ENCODE measurements at places on chromosomes 1 and 21.

DNA sequence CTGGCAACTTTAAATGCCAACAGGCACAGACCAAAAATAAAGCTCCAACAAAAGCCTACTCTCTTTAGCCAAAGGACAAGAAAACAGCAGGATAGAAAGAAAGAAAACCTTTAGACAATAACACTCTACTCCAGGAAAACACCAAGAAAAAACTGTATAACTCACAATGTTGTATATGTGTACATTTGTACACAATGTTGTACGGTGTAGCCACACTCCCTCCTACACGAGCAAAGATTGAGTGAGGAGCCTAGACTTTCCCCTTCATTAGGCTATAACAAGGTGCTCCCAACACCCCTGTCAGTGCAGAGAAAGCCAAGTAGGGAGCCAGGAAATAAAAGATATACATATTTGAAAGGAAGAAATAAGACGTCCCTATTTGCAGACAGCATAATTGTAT lies 24.0 kb downstream of the GJA4 start:
- no peak for DNase-seq

DNA sequence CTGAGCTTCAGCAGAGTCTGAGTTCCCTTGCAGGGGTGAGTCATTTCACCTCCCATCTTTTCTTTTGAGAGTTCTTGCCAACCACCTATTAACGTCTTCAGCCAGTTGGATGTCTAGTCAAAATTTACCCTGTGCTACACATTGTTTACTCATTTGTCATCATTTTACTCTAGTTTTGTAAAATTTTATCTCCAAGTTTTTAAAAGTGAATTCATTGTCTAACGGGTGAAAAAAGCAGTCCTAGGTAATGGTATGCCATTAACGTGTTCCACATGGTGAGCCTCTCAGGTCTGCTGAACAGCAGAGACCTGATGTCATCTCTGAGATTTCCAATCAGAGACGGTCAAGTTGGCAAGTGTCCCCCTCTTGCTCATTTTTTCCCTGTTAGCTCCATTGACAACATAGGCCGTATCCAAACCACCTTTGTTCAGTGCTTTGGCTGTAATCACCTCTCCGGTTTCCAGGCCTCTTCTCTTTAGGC lies 85.4 kb downstream of the TBX15 start:
- peak; percentile 15 for DNase-seq

DNA sequence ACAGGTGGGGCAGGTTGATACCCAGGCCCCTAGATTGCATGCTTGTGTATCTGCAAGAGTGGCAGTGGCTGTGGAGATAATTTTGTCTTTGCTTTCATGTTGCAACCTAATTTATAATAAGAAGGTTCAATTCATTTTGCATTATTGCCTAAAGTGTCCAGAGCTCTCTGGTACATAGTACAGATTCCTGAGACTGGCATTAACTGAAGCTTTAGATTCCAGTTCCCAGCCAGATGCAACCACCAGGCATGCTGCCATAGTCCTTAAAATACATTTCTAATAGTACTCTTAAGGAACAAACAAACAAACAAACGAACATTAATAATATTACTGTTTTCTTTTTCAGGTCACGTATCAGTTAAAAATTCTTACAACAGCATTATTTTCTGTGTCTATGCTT lies 36.9 kb downstream of the SLC35A3 start:
- no peak for DNase-seq

GRCh38 chr1:207309745-207310273 lies 11.7 kb upstream of the CD55 start:
- DNase-seq, result peak; percentile 78

DNA sequence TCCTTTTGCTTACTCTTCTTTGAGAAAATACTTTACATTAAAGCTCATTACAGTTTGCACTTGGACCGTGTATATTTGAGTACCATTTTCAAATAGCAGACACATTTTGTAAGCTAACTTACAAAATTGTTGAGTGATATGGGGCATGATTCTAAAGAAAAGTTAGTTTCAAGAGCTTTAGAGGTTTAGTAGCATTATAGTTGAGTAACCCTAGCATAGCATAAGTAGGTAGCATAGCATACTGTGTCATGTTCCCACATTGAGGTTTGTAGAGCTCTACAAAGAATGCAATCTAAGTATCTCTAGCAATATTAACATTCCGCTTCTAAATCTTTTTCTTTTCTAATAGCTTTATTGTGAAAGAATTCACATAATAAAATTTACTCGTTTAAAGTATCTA lies 92.0 kb downstream of the ITSN1 start:
- DNase-seq, result no peak

- peak; percentile 15 for DNase-seq
Measured at GRCh38 chr1:62508187-62508758, 71.4 kb downstream of the USP1 start.

- no peak for DNase-seq
Measured at GRCh38 chr21:36611379-36611778, 87.5 kb upstream of the SIM2 start.

DNA sequence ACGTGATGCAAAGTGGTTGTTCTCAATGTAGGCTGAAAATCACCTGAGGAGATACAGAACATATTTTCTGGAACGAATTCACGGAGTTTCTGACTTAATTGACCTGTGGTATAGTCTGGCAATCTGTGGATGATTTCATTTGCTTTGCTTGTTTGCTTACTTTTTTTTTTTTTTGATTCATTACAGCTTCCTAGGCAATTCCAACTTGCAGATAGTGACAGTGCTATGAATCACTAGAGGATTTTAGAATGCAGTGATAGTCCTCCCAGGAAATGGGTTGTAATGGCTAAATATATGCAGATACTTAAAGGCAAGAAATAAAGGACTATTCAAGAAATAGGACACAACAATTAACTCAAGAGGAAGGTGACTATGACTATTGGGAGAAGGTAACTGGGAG lies 1378.1 kb upstream of the PRMT6 start:
- no peak for DNase-seq

DNA sequence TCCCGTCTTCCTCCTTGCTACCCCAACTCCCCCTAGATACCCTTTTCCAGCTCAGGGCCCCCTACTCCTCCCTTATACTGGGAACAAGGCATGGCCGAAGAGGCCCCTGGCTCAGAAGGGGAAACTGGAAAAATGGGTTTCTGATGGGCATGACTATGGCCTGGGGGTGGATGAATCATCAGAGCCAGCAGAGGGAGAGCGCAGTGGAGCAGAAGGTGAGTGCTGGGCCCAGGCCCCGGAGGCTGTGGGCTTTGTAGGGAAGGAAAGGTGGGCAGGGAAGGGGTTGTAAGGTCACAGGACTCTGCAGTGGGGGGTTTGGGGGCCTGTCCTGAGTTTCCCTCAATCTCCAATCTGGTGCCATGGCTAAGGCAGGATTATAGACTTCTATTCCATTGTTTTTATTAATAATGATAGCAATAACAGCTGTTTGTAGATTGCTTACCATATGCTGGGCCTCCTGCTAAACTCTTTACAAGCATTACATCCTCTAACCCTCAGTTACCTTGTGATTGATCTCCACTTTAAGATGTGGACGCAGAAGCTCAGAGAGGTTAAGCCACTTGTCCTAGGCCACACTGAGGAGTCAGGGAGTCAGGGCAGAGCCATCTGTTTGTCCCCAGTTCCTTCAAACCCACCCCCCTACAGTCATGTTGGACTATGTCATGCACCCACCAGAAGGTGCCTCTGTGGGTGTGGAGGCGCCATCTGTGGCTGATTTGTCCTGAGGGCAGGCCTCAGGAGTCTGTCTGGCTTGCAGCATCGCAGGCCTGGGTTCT lies 36.2 kb upstream of the ZNF362 start:
- peak; percentile 49 for DNase-seq

GRCh38 chr1:226609836-226610455 lies 61.4 kb downstream of the STUM start:
- no peak for DNase-seq

DNA sequence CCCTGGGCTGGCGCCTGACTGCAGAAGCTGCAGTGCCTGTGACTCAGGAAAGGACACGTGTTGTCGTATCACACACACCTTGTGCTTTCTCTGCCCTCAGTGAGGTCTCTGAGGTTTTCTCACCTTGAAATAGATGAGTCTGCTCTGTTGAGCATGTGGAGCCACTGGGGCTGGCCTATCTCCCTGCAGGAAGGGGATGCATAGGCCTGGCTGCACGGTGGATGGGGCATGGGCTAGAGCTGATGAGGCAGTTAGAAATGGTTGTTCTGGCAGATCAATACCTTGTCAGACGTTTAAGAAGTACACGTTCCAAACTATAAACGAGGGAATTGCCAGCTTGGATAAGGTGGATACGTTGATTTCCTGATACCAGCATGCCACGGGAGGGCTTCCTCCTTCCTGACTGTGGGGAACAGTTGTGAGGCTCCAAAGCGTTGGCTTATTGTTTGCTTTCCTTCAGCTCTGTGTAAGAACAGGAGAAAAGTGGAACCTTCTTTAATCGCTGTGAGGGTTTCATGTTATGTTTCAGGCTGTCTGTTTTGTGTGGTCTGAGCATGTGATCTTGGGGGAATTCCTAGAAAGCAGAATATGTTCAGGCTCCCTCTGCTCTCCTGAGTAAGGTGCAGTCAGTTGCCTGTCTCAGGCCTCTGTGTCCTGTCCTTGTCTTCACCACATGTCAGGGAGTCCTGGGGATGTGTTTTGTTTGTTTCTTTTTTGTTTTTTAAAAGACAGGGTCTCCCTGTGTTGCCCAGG lies 44.8 kb downstream of the PCNT start:
- DNase-seq, result no peak

DNA sequence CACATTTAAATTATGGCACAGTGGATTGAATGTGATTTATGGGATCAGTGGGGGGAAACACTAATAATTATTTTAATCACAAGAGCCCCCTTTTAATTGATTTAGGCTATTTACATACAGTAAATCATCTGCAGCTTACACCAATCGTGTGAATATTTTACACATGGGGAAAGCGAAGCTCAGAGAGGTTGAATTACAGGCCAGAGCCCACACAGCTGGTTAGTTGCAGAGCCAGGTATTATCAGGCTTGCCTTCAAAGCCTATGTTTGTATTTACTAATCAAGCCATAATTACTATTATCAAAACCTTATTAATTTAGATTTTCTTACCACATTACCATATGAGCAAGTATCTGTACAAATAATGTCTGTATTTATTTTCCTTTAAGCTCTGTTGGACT lies 749 bp downstream of the SDCCAG8 start:
- DNase-seq, result no peak

All from urothelium cell line (cell line).